ENCODE measurements at places on chromosomes 2 and 18. TPM values are rescaled to one million over a fixed set of nuclear protein-coding genes. Genes with fewer than 3 reads are reported as not detected.

The SEPTIN10 gene
- total RNA-seq = 83.9 TPM

The ASB18 gene
- not detected for total RNA-seq

The EFEMP1 gene
- 164 TPM for total RNA-seq

The KCNE4 gene
- 8.3 TPM for total RNA-seq

The SP140L gene
- 9.2 TPM for total RNA-seq

The PLCD4 gene
- 2.0 TPM for total RNA-seq

The CDH2 gene
- 111 TPM for total RNA-seq

The TMEM18 gene
- 21.9 TPM for total RNA-seq

The ALPI gene
- total RNA-seq = not detected

The SYT4 gene
- total RNA-seq = not detected

The CYBRD1 gene
- 103 TPM for total RNA-seq

The GTF2A1L gene
- total RNA-seq = not detected

The TRMT61B gene
- 11.1 TPM for total RNA-seq

The UGT1A8 gene
- total RNA-seq = not detected

The GPR39 gene
- total RNA-seq = 9.0 TPM

The NT5DC4 gene
- total RNA-seq = not detected

The TGFA gene
- not detected for total RNA-seq

The M1AP gene
- not detected for total RNA-seq

The PELI1 gene
- 2.5 TPM for total RNA-seq

The LIPG gene
- under 0.01 TPM for total RNA-seq

The AMER3 gene
- total RNA-seq = not detected

The PRKRA gene
- total RNA-seq = 53.6 TPM

The ITGB6 gene
- total RNA-seq = under 0.01 TPM

The SOCS6 gene
- total RNA-seq = 53.9 TPM

The ALK gene
- not detected for total RNA-seq

The SERPINB10 gene
- total RNA-seq = not detected

The EIF2AK3 gene
- total RNA-seq = 20.3 TPM

The ONECUT2 gene
- total RNA-seq = under 0.01 TPM

The ARPC2 gene
- 635 TPM for total RNA-seq

The SERPINB3 gene
- not detected for total RNA-seq

The BMPR2 gene
- total RNA-seq = 34.7 TPM

The UPP2 gene
- total RNA-seq = not detected

The MYO7B gene
- total RNA-seq = 0.18 TPM

The EPB41L3 gene
- total RNA-seq = 90.5 TPM

The ITGA4 gene
- 20.6 TPM for total RNA-seq

The ARHGAP28 gene
- total RNA-seq = 3.8 TPM

The MRPL53 gene
- total RNA-seq = 5.2 TPM

The CHN1 gene
- total RNA-seq = 58.4 TPM

The NEU4 gene
- total RNA-seq = not detected

The ROCK1 gene
- 17.0 TPM for total RNA-seq

The TEX44 gene
- total RNA-seq = not detected

The ZNF521 gene
- 44.7 TPM for total RNA-seq

The TEKT4 gene
- not detected for total RNA-seq

The HPCAL1 gene
- 9.4 TPM for total RNA-seq

The FAM161A gene
- total RNA-seq = 1.1 TPM

The DNER gene
- total RNA-seq = under 0.01 TPM

The CFAP210 gene
- total RNA-seq = not detected

The CFLAR gene
- 48.3 TPM for total RNA-seq

The UGT1A6 gene
- total RNA-seq = not detected

The HTR2B gene
- 0.72 TPM for total RNA-seq

The PAX3 gene
- not detected for total RNA-seq

The ABCG8 gene
- not detected for total RNA-seq

All from IMR-90 (cell line).